ENCODE measurements at places on chromosomes 4 and X.
A peak's percentile ranks its signal among the peaks of the same experiment; 100 is the strongest.

DNA sequence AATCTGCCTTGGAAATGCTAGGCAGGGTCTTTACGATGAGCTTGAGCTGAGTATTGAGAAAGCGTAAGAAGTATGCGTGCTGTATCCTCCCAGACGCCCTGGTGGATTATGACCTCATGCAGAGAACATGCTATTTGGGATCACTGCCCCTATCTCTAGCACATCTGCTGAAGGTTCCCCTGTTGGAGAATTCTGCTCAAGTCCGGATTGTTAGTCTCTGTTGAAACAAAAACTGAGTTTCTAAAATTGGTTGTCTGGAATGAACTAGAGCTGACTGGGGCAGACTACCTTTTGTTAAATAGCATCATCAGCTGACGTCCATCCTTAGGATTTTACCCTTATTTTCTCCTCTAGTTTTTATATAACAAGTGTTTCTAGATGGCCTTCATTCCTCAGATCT, 7.5 kb downstream of the FHDC1 start:
- no peak for DNase-seq

GRCh38 chr4:17276776-17277175, 235.1 kb downstream of the QDPR start:
- DNase-seq = no peak

- DNase-seq = peak; percentile 1
Measured at GRCh38 chr4:35934320-35934981, 309.9 kb downstream of the ARAP2 start.

DNA sequence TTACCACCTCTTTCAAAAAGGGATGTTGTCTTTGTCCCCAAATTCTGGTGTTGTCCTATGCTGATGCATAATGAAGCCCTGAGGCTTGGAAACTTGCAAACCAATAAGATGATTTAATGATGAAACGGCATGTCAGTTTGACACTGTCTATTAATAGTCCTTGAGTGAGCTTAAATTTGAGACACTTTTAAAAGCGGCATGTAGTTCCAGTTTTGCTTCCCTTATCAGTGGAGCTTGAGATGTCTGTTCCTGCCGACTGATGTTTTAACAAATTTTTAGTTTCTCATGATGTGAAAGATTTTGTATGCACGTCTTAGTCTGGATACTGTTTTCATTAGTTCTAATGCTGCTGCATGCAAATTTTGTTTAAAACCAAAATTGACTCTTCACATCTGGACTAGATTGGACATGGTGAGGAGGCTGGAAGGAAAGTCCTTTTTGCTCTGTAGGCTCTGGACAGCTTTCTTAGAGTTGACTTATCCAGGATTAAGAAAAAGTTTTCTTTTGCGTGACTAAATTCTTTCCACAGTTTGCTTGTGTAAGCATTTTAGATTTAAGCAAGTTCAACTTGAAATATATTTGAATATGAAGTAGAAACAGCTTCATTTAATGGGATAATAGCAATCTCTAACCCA, 11.7 kb downstream of the C1GALT1C1 start:
- DNase-seq = no peak

DNA sequence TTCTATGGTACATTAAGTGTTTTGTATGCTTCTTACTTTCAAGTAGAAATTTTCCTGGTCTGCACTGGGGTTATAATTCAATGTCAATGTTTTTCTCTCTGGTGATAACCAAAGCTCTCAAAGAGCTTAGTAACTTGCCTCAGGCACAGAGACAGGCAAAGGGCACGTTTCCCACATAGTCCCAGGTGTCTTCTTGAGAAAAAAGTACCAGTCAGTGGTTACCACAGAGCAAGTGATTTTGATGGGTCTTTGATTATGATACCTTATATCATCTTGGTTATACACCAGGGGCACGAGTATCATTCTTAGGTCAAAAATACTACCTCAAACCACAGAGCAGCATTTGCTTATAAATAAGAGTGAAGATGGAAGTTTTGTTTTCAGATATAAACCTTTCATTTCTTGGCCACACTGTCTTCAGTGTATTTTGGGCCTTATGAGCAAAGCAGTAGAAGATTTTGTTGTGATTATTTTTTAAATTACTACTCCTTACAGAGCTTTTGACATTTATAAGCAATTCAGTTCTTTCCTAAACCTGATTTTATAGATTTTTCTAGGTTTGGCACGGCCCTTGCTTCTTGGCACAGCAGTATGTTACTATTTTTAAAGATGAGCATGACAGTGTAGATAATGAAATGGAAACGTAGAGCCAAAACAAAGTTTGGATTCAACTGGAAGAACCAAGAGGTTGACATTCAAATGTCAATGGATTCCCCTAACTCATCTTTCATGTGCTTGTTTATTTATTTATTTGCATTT, 85.3 kb upstream of the TLL1 start:
- no peak for DNase-seq

- DNase-seq = no peak
Measured at GRCh38 chr4:149145803-149146202, 669.8 kb downstream of the IQCM start.

DNA sequence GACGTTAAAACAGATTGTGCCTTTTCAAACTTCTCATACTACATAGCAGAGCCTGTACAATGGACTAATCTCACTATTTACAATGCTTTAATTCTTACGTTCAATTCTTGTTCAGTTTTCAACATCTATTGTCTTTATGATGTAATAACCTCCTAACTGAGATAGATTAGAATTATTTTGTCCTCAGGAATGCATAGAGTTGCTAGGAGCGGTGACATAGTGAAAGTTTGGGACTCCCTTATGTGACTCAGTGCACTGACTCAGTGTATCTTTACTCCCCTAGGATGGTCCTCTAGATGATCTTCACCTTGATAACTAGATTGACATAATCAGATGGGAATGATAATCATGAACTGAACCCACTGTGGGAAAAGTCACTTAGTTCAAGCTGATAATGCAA, 151.5 kb downstream of the VEGFC start:
- no peak for DNase-seq

GRCh38 chrX:32662516-32662915, 548.8 kb downstream of the DMD start:
- DNase-seq = no peak
